ENCODE measurements at places on chromosomes 1 and 21.

- peak; percentile 47 for DNase-seq
These were observed 7.1 kb downstream of the NBL1 start for GRCh38 chr1:19651141-19651737.

GRCh38 chr1:46983830-46984586 is 39.5 kb upstream of the CYP4X1 start:
- DNase-seq, result peak; percentile 80

GRCh38 chr1:243930822-243931671 is 81.0 kb upstream of the AKT3 start:
- no peak for DNase-seq

GRCh38 chr21:45877821-45878469 is 103.6 kb upstream of the COL6A1 start:
- no peak for DNase-seq

GRCh38 chr1:20430355-20431175 is 55.4 kb downstream of the CAMK2N1 start:
- peak; percentile 45 for DNase-seq

- no peak for DNase-seq
These were observed 46.1 kb upstream of the TARS2 start for GRCh38 chr1:150441121-150441520.

GRCh38 chr21:46472246-46472645 is 13.6 kb downstream of the DIP2A start:
- DNase-seq, result no peak

DNA sequence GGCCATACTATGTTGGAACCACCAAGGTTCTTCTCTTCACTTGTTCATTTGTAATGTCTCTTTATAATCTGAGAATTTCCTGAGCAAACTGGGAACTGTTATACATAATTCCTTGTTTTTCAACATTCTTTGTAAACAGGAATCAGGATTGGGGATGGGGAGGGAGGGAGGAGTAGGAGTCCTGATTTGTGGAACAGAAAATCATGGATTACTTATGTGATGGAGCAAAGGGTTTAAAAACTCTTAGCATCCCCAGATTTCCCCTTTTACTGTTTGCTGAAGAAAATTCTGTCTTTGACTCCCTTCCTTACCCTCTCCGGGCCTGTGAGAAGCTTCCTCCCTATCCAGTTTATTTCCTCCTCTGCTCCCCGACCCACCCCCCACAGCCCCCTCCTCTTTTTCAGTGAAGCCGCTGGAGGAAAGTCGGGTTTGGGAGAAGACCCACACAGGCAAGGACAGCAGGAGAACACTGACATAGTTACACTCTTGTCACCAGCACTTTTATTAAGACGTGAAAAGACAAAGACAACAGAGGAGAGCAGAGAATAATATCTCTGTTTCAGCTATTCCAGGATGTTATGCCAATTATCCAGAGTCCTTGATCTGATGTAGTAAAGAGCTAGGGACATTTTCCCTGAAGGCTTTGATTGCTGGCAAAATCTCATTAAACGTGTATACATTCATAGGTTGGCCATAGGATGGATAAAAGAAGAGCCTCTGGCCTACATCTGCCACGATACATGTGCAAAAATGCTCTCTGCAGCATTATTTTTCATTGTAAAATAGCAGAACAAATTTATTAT is 4.6 kb upstream of the NBPF1 start:
- no peak for DNase-seq

- no peak for DNase-seq
These were observed 195.9 kb downstream of the TOMM20 start for GRCh38 chr1:234932511-234933430.

DNA sequence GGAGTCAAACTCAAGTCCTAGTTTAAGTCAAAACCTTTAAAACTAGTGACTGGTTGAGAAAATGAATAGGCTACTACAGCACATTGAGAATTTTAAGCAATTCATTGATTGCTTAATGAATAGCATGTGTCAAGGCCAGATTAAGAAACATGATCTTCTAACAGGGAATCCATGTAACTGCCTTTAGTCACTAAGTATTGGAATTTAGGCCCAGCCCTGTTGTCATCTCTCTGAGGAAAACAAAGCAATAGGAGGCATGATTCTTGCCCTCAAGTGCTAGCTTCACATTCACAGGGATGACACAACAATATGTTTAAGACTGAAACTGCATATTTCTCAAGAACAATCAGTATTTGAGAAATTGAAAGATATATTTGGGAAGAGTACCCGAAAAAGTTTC is 70.0 kb upstream of the PTGS2 start:
- no peak for DNase-seq

DNA sequence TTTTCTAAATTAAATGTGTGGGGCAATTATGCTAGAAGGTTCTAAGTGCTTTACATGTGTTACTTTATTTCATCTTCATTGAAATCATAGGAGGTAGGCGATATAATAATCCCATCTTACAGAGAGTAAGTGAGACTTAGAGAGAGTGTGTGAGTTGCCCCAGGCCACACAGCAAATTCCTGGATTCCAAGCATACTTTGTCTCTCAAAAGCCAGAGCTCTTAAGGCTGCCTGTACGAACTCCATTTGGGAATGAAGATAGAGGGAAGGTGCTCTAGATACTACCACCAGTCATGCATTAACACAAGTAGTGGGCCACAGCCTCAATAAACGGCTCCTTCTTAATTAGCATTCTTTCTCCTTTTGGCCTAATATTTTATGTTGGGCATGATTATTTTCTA is 170.1 kb downstream of the SIPA1L2 start:
- no peak for DNase-seq

- DNase-seq, result peak; percentile 54
These were observed 361.7 kb downstream of the PDE4B start for GRCh38 chr1:66154394-66154793.

DNA sequence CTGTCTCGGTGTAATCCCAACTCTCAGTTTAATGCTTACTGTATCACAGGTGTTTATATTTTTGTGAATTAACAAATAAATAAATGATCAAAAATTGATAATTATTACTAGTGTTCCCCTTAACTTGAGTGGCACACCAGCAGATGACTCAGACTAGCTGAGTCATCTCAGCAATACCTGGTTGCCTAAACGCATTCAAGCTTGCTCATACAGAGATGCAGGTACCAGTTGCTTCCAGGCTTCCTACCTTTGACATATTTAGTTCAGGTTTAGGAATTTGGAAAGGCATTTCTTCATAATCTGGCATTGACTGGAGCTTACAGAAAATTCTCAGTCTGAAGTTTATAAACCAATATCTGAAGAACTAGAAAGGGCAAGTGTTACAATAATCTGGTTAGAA is 78.9 kb upstream of the LMO4 start:
- no peak for DNase-seq

DNA sequence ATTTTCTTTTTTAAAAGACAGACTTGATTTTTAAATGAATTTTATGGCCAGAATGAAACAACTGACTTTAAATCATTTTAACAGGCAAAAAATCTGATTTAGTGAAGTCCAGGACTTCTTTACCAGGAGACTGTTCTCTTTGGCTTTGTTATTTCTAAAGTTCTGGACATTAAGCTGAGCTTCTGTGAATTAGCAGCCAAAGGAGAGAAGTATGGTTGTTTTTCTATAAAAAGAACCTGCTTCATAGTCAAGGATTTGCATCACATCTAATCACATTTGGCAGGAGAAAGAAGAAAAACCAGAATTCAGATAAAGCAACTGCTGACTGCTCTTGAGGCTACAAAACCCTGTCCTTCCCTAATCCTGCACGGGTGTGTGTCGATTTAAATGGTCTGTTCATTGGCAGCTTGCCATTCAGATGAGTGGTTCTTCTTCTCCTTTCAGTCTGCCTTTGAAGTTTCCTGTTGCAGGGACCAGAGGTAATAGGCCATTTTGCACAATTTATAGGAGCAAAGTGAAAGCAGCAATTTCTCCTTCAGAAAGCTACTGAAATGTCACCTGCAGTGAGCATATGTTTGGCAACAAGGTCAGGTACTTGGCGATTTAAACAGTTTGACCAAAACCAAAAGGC is 215.4 kb downstream of the OLFM3 start:
- peak; percentile 96 for DNase-seq

DNA sequence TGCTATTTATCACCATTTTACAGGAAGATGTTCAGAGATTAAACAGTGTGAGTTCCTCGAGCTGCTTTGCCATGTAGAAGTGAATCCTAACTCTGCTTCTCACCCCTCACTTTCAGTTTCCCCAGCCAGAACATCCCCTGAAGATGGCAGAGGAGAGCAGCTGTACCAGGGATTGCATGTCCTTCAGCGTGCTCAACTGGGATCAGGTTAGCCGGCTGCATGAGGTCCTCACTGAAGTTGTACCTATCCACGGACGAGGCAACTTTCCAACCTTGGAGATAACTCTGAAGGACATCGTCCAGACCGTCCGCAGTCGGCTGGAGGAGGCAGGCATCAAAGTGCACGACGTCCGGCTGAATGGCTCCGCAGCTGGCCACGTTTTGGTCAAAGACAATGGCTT is 16.9 kb downstream of the TENT5C start:
- DNase-seq, result no peak

DNA sequence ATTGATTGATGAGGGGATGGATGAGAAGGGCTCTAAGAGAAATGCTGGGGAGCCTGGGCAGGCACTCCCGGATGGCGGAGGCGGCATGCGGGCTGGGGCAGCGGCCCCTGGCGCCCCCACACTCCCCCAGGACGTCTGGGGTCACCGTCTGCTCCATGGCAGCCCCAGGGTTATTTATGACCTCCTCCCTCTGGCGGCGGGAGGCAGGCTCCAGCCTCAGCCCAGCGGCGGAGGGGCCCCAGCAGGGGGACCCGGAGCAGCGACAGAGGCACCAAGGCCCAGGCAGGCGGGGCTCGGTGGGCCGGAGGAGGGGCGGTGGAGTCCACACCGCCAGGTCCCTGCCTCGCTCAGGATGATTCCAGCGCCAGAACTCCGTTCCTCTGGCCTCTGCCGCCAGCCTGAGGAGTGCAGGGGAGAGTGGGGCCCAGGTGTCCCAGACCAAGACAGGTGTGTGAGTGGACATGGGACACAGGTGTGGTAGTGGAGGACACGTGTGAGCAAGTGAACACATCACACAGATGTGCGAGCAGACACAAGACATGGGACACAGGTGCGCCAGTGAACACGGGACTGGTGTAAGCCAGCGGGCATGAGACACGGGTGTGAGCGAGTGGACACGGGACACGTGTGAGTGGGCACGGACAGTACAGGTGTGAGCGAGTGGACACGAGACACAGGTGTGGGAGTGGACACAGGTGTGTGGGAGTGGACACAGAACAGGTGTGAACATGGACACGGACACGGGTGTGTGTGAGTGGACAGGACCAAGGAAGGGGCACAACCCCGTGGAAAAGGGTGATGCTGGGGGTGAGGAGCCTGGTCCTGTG is 2.5 kb upstream of the SAMD11 start:
- peak; percentile 70 for DNase-seq

- DNase-seq, result no peak
These were observed 58.0 kb downstream of the ACBD3 start for GRCh38 chr1:226128487-226129075.

DNA sequence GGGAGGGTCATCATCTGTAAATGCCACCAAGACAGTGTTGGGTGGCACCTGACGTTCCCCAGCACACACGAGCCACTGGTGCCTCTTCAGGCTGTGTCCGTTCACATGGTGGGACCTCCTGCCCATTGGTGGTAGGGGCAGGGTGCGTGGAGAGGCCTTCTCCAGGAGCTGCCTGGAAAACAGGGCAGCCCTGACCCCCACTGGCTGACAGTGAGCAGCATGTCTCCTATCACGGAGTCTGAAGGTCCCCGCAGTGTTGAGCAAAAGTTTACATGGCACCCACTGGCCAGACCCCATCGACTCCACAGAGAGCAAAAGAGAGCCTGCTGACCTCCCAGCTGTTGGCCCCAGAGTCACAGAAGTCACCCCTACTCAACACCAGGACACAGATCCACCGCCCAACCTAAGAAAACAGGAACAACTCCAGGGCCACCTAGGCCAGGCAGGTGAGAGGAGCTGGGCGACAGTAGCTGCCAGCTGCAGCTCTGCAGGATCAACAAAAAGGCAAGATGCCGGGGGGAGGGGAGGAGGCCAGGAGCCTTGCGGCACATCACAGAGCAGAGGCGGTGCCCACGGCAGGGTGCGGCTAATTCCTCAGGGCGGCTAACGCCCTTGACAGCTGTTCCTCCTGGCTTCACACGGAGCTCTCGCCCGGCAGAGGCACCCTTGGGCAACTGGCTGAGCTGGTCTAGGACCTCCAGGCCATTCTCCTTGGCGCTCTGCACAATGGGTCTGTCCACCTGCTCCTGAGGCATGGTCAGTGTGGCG is 14.4 kb upstream of the IFI6 start:
- peak; percentile 54 for DNase-seq

GRCh38 chr1:181592255-181592859 is 109.0 kb downstream of the CACNA1E start:
- no peak for DNase-seq

DNA sequence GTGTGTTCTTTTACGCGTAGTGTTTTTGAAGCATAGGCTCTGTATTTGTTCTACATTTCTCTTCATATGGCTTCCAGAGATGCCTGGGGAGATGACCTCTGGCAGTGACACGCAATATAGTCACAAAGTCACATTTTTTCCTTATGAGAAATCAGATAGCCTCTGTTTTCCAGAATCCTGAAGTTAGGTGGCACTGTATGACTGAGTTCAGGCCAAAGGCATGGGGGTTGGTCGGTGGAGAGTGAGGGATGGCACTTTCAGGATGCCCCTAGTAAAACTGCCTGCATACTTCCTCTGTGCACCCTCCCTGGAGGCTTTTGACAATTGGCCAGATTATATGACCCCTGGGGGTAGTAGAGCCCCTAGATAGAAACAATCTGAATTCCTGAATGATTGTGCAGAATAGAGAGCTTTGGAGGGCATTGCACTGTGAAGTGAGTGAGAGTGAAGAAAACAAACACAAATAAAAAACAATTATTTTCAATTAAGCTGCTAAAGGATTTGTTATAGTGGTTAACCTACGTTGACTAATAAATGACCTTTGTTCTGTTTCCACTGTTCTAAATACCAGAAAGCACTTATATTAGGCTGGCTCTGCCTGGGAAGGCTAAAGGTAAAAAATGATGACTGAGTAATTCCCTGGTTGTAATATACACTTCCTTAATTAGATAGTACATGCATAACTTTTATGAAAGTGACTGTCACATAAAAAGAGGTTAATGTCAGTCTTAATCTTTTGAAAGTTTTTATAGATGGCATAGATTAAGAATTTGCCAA is 1660.8 kb downstream of the PLA2G4A start:
- no peak for DNase-seq

GRCh38 chr1:162430583-162430982 is 18.6 kb upstream of the SH2D1B start:
- no peak for DNase-seq

DNA sequence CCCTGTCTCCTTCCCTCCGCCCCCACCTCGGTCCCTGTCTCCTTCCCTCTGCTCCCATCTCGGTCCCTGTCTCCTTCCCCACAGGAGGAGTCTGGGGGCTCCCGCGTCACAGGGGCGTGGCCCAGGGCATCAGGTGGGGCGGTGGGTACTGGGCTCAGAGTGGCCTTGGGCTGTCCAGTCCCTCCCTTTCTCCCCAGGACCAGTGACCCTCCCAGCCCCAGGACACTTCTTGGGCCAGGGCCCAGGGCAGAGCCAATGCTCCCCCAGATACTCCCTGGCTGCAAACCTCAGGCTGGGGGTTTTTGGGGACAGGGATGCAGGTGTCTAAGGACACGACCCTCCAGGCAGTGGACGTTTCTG is 6.8 kb upstream of the RNF223 start:
- DNase-seq, result no peak

All from NCI-H345 (cell line).